Stimulated activated CD4-positive, alpha-beta T cell treated with anti-CD3 and anti-CD28 coated beads, Interleukin-1b, Interleukin-23, amount 100 ng/mL, for 1 hour (primary cell): ENCODE measurements at places on chromosomes 4 and X.
A peak's percentile ranks its signal among the peaks of the same experiment; 100 is the strongest.

- no peak for DNase-seq
Measured at GRCh38 chr4:48831532-48832030, 693 bp downstream of the OCIAD1 start.

- no peak for DNase-seq
Measured at GRCh38 chr4:8422786-8423185, 17.7 kb downstream of the ACOX3 start.

- no peak for DNase-seq
Measured at GRCh38 chr4:180541678-180542077, 1701.5 kb upstream of the TENM3 start.

- DNase-seq, result no peak
Measured at GRCh38 chr4:30875658-30876269, 155.6 kb downstream of the PCDH7 start.

DNA sequence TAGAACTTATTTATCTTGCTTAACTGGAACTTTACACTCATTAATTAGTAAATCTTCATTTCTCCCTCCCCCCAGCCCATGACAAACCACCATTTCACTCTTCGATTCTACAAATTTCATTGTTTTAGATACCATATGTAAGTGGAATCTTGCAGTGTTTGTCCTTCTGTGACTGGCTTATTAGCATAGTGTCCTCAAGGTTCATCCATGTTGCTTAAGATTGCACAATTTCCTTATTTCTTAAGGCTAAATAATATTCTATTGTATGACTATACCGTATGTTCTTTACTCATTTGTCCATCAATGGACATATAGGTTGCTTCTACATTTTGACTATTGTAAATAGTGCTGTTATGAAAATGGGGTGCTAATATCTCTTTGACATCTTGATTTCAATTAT is 24.5 kb upstream of the RNF212 start:
- no peak for DNase-seq

- no peak for DNase-seq
Measured at GRCh38 chrX:97766501-97767095, 882.9 kb downstream of the RPA4 start.

DNA sequence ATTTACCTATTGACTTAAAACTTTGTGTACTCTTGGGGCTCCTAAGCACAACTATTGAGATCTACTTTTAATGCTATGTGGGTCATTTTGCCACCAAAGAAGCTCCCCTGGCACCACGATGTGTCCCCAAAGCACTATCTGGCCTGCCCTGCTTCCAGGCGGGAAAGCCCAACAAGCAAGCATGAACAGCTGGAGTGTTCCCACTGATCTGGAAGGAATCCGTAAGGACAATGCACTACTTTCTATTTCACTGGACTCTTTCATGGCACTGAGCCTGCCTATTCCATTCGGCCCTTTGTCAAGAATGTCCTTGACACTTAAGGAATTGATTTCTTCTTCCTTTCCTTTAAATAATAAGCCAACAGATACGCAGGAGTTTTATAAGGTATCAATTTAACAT is 38.8 kb downstream of the GRIA3 start:
- no peak for DNase-seq

- no peak for DNase-seq
Measured at GRCh38 chrX:28311466-28311865, 275.8 kb upstream of the IL1RAPL1 start.

DNA sequence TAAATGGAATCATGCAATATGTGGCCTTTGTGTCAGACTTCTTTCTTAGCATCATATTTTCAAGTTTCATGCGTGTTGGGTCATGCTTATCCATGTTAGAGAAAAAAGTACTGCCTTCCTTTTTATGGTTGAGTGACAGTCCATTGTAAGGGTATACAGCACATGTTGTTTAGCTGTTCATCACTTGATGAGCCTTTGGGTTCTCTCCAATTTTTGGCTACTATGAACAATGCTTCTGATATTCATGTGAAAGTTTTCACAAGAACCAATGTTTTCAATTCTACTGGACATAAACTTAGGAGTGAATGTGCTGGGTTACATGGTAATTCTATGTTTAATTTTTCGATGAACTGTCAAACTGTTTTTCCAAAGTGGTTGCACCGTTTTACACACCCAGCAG is 28.1 kb upstream of the LNX1 start:
- no peak for DNase-seq

GRCh38 chrX:10450229-10450958 is 170.0 kb downstream of the MID1 start:
- DNase-seq, result no peak

DNA sequence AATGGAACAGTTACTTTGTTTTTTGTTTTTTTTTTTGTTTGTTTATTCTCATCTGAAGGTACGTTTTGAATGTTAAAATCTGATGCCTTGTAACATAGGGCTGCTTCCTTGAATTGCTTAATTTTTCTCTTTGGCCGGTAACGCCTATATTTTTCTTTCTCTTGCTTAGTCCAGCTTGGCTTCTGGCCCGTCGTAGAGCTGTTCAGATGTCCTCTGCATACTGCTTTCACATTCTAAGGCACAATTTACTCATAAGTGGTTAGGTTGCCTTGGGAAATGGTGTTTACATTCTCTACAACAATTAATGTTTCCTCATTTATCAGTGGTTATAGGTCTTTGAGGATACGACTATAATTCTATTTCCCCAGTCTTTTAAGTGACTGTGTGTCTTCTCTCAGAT is 7.9 kb downstream of the NONO start:
- no peak for DNase-seq

- DNase-seq, result no peak
Measured at GRCh38 chr4:154344686-154345085, 146.9 kb downstream of the DCHS2 start.

DNA sequence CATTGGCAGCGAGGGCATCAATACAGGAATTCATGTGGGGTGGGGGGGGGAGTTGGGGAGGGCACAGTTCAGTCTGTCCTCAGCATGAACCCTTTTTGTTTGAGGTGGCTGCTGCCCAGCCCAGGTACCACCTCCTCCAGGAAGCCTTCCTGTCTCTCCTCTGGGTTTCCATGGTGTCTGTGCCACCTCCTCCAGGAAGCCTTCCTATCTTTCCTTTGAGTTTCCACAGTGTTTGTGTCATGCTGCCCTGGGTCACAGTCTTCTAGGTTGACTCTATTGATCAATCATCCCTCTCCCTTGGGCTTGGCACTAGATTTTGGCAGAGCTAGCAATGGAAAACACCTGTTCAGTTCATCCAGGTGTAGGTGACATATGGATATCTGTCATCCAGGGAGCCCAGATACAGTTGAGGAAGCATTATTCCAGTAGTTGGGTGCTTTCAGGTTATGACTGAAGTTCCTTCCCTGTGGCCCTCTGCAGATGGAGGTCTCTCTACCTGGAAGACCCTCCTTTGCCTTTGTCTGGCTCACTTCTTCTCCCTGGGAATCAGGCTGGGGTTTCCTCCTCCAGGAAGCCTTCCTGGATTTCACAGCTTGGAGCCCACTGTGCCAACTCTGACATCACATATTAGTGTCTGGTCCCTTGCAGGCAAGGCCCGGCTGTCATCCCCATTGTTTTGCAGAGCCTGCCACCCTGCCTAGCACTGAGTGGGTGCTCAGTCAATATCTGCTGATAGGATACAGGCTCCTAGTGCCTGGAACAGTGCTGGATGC is 96.6 kb downstream of the SORCS2 start:
- no peak for DNase-seq

GRCh38 chr4:116059361-116059760 is 945.9 kb upstream of the NDST4 start:
- DNase-seq, result no peak

- DNase-seq, result no peak
Measured at GRCh38 chr4:8306511-8307021, 37.0 kb downstream of the HTRA3 start.

DNA sequence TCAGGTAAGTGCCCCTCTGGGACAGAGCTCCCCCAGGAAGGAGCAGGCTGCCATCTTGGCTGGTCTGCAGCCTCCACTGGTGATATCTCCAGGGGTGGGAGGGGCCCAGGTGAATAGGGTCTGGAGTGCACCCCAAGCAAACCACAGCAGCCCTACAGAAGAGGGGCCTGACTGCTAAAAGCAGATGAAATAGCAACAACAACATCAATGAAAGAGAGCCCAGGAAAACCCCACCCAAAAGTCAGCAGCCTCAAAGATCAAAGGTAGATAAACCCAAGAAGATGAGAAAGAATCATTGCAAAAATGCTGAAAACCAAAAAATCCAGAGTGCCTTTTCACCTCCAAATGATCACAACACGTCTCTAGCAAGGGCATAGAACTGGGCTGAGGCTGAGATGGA is 92.5 kb upstream of the PAGE3 start:
- no peak for DNase-seq

DNA sequence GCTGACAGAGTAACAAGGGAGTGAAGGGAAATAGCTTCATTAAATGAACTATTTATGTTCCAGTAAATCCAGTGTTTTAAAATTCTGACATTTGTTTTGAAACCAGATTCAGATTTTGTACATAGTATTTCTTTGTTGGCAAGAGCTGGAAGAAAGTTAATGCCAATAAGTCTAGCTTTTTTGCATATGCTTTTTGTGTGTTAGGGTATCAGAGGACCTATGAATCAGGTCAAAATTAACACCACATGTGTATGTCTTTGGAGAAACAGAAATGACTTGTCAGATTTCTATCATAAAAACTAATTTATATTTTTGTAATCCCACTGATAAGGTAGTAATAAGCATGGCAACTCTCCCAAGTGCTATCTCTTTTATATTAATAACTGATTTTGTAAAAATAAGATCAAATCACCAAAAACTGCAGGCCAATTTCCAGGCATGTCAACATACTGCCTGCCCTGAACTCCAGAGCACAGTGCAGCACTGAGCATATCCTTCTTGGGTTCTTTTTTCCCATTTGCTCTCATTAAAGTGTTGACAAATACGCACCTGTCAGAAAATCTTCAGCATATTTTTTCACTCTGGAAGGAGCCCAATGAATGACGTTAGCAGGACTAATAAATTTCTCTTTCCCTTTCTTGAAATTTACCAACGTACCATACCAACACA is 65.5 kb downstream of the SH3RF1 start:
- DNase-seq, result no peak

- no peak for DNase-seq
Measured at GRCh38 chr4:188941524-188942119, 802.4 kb downstream of the TRIML1 start.

DNA sequence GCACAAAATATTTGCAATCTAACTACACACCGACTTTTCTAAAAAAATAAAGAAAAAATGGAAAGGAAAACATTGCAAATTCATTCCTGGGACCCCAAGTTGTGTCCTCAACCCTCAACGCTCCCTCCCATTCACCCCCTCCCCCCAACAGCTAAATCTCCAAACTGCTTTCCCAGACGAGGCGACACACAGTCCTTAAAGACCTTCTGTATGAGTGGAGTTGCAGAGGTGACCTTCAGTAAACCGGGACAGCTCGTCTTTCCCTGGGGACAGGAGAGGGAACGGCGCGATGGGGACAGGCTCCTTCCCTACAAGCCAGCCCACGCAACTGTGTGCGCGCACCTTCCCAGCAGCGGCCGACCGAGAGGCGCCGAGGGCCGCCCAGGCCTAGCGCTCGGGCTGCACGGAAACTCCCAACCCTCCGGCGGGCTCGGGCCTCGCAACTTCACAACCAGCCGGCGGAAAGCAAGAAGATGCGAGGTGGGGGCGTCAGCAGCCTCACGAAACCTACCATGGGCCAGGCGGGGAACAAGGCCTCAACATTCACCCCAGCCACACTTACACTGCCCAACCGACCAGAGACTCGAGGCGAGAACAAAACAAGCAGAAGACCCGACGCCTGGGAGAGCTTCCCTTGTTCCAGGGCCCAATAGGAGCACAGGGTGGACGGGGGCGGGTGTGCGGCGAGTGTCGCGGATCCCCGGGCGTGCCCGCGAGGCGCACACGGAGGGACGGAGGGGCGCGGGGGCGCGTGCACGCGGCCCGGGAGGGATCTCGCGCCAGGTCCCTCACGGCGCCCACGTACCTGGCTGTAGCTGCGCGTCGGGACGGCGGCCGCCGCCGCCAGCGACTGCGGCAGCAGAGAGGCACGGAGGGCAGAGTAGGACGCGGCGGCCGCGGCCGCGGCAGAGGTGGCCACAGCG is 763 bp downstream of the GRSF1 start:
- peak; percentile 40 for DNase-seq

DNA sequence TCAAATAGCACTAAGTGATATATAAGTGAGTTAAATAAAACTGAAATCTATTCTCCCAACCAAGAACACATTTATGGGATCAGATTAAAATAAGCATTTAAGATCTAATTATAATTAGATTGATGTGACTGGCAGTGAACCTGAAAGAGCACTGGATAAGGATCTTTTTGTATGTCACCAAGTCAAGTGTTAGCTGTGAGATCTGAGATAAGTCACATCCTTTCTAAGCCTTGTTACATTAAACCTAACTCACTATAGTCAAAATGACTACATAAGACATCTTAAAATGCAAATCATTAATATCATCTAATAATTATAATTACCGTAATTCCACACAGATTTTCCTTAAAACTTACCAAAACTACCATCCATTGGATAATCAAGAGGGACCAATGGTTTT is 1.6 kb downstream of the CCNA2 start:
- no peak for DNase-seq
